ENCODE measurements at places on chromosomes 4 and X.

DNA sequence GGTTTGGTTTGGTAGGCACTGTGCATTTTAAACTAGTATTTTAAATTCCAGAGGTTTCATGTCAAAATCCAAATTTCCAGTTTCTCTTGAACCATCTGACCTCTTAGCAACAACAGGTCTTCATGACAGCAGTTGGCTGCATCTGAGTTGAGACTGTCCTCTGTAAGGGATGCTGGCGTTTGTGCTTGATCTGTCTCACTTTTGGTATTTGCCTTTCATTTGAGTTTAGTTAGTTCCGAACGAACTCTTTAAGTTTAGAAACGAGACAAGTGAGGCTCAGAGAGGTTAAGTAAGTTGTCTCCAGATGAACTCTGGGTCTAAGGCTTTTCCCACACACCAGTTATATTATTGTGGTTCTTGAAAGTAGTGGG, 29.1 kb downstream of the SPARCL1 start:
- no peak for DNase-seq

- no peak for DNase-seq
Observed at GRCh38 chr4:71604785-71605184, 179.1 kb downstream of the GC start.

DNA sequence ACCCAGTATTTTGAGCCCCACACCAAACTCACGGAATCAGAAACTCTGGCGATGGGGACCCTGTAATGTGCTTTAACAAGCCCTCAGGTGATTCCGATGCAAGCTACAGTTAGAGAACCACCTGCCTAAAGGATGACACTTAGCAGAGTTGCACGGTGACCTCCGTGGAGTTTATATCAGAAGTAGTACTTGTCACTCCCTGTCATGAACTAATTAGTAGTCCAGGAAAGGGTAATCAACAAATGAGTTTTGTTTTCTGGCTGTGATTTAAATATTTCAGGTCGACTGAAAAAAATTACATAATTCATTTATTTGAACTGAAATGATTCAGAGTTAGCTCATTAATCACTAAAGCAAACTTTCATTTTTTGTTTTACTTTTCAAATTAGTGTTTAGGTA, 56.4 kb downstream of the TMA16 start:
- DNase-seq: no peak

- no peak for DNase-seq
Observed at GRCh38 chr4:180932370-180933001, 1310.7 kb upstream of the TENM3 start.

DNA sequence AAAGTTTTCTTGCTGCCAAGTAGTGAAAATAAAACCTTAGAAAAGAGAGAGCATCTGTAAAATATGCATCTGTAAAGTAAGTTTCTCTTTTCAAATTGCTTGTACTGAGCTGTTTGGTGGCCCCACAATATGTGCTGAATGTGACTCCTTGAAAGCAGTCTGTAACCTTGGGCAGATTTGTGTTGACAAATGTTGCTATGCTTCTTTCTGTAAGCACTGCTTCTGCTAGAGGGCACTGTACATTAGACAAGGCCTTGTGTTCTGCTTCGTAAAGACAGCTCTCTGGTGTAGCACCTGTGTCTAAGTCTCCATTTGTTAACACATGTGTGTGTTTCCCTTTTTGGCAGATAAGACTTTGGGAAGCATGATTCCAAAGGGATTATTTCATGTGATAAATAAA, 56.6 kb upstream of the NRK start:
- no peak for DNase-seq

DNA sequence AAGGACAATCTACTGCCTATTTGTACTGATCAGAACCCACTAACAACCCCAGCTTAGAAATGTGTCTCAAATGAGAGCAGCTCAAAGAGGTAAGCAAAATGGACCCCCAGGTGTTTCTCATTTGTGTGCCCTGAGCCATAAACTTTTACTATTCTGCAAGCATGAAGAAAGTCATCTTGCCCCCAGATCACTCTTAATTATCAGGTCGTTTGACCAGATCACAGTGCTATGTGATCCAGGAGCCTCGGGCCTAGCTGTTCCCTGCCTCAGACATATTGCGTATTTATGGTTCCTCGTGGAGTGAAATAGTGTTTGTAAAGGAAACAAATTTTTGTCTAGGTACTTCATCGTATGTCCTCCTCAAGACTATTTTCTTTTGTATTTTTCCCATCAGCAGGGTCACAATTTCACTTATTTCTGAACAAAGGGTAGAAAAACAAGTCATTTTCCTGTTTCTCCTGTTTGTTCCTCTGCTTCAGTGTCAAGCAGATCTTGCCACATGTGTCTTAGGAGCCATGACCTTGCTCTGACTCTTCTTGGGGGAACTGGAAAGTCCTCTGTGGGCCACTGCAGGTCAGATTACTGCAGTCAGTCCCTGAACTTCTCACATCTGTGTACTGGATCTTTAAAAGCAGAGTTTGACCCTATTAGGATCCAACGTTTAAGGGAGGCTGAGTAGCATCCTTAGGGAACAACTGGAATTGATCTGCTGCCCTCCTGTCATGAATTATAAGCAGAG, 194.9 kb downstream of the PALLD start:
- DNase-seq: no peak

Measured in psoas muscle (tissue), 8 donors.